Right renal pelvis (tissue), 4 donors: ENCODE measurements at places on chromosomes 7 and 10. TPM values are rescaled to one million over a fixed set of nuclear protein-coding genes. Genes with fewer than 3 reads are reported as not detected.

DNA sequence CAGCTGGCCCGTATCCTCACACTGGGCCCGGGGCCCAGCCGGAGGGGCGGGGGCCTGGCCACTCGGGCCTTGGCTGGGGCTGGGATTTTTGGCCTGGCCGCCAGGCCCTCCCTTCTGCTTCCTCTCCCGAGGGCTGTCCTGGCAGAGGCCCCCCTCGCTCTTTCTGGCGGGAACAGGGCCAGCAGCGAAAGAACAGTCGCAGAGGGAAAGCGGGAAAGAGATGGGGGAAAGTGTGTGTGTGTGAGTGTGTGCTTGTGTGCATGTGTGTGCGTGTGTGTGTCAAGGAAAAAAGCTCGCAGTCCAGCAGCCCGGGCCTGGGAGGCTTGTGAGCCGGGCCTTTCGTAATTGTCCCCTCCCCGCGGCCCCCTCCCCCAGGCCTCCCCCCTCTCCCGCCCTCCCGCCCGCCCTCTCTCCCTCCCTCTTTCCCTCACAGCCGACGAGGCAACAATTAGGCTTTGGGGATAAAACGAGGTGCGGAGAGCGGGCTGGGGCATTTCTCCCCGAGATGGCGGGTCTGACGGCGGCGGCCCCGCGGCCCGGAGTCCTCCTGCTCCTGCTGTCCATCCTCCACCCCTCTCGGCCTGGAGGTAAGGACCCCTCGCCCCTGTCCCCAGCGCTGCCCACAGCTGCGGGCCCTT is at the start of gene ELN:
TSS of gene ELN (plus strand) at position 491 of the 638 bp plus-strand sequence. CDS start at position 506, 15 bp downstream.
- DNase-seq = no peak

DNA sequence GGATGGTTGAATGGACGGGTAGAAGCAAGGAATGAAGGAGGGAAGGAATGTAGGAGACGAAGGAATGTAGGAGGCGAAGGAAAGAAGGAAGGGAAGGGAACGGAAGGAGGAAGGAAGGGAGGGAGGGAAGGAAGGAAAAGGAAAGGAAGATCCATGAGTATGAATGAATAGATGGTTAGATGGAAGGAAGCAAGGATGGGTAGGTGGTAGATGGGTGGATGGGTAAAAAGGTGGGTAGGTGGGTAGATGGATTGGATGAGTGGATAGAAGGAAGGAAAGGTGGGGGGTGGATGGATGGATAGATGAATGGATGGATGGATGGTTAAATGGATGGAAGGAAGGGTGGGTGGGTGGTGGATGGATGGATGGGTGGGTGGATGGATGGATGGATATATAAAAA is 77.4 kb downstream of the RGS10 start:
- DNase-seq = no peak

DNA sequence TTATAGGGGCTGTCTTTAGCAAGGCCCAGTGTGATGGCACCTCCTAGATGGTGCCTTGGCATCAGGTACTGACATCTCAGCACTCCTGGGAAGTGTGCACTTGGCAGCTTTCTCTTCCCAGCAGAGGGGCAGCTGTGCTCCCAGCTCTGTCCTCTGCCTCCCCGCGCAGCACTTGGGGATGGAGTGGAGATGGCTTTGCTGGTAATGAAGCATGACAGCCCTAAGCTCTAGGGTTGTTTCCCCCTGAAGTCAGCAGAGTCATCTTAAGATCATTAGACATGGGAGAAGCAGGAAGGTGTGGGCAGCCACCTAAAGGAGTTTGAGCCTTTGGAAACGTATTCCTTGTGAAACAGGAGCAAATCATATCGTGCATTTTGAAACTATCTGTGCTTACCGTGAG is 46.7 kb downstream of the HTRA1 start:
- DNase-seq = no peak

DNA sequence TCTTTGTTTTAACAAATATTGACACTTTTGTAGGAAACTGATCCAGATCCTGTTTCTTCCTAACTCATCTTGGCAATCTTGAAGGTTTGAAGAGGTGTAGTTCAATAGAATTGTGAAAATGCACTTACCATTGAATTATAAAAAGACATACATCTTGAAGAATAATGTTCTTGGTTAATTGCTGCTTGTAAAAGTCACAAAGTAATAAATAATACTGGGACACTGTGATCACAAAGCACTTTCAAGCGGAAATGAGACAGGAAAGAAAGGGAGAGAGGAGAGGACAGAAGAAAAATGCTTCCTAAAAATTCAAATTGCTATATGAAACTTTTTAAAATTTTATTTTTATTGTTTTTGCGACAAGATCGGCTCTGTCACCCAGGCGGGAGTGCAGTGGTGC is 15.2 kb upstream of the NFE2L3 start:
- DNase-seq = no peak

DNA sequence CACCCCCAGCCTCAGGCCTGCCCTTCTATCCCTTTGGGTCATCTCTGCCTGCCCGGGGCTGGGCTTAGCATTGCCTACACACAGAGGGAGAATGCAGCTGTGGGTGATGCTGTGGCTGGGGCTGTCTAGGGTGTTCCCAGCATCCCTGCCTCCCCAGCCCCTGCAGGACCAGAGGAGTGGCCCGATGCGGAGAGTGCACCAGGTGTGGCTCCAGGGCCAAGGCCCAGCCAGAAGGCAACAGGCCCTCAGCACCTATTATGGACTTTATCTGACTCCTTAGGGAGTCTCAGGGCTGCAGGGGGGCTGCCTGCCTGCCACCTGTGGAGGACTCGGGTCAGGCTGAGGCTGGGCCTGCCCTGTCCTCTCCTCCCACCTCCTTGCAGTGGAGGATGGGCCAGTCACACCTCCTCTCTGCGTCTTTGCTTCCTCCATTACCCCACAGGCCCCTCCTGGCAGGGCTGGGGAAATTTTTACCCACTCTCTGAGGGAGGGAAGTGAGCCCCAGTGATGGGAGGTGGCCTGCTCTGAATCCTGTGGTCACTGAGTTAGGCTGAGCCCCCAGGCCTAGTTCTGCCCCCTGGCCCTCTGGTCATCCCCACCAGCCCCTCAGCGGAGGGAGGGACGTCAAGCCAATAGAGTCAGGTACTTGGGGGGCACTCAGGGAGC is 92.9 kb upstream of the PCBD1 start:
- no peak for DNase-seq

DNA sequence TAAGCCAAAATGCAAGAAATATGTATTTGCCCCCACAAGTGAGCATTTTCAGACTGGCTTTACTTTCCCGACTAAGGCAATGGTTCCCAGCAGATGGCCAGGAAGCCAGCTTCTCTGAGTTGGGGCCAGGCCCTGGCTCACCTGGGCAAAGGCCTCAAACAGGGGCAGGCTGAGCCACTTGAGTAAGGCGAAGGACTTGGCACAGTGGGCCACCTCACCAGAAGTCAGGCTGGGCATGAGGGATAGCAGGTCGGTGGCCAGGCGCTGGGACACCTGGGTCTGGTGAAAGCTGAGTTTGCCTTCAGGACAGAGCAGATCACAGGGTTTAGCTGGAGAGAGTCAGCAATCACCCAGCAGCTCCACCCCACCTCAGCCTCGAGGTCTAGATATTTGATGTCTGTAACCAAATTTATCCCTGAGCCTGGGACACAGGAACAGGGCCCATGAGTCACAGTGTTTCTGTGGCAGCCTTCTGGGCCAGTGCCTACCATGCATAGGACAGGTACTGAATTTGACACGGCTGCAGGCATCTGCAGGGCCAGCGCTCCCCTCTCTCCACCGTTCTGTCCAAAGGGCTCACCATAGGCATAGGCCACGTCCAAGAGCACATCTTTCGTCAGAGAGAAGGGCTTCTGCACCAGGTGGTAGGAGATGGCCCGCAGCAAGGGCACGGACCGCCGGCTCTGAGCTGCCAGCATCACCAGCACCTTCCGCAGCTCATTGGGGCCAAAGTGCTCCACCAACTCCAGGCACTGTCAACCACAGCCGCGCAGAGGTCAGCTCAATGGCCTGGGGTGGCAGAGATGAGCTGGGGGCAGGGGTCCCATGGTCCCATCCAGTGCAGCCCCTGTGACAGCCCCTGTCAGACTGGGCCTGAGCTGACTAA is 7.3 kb downstream of the TBRG4 start:
- no peak for DNase-seq

GRCh38 chr7:124856299-124856888 is 73.2 kb downstream of the POT1 start:
- no peak for DNase-seq

- DNase-seq = no peak
These were observed 110.8 kb downstream of the CD36 start for GRCh38 chr7:80749270-80749669.

LRRC18 gene
- not detected for polyA plus RNA-seq

HOXA7 gene
- 28.8 TPM for polyA plus RNA-seq
